CD4-positive, CD25-positive, alpha-beta regulatory T cell (primary cell): ENCODE measurements at places on chromosomes 6 and 20. TPM values are rescaled to one million over a fixed set of nuclear protein-coding genes. Genes with fewer than 3 reads are reported as not detected.

The KCNQ2 gene
- total RNA-seq: 0.89 TPM

The TIAM2 gene
- 5.9 TPM for total RNA-seq

The TP53TG5 gene
- total RNA-seq: not detected

The NHSL1 gene
- not detected for total RNA-seq

The DEFB124 gene
- not detected for total RNA-seq

The WFDC5 gene
- not detected for total RNA-seq
